ENCODE measurements at places on chromosomes 5 and 9.

DNA sequence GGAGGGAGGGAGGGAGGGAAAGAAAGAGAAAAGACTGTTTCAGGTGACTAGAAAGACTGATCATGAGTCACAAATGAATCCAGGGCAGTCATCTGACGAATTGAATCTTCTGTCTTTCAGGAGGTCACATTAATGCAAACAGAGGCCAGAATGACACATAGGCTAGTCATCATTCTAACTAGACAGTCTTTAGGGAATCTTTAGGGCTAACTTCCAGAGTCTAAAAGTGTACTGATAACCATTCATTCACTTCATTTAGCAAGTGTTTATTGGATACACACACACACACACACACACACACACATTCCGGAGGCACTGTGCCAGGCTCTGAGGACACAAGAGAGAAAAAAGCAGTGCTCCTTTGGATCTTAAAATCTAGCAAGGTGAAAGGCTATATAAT is 156.7 kb downstream of the EBF1 start:
- DNase-seq = no peak

GRCh38 chr5:175378444-175379028 is 65.4 kb downstream of the DRD1 start:
- no peak for DNase-seq

DNA sequence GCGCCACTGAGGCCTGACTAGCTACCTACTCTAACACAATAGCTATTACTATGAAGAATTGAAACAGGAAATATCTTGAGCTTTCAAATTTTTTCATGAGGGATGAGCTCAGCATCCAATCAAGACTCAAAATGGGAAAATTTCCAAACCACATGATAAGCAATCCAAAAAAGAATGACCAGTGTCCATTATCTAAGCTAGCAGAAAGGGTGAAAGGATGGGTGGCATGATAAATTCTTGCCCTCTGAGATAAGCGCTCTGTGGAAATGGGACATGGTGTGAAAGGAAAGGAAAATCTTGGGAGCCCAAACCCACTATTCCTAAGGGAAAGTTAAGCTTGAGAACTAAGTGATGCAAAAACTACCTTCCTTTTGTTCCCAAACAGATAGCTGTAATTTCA is 170.2 kb upstream of the NREP start:
- no peak for DNase-seq

- DNase-seq = peak; percentile 16
Measured at GRCh38 chr9:133589454-133590227, 19.5 kb downstream of the FAM163B start.

DNA sequence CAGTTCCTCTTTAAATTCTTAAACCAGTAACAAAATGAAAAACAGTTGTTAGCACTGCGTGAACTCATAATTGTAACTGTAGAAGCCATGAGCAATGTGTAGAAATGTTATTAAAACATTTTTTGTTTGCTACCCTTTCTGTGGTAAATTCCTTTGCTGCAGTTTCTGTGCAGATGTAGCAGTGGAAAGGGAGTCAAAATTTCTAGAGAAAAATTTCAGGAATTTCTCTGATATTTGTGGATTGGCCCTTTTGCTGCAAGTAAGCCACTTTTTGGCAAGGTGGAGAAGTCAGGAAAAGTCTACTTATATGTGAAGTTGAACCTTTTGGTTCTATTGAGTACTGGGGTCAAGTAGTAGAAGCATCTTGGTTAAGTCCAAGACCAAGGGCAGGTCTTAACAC is 10.1 kb downstream of the FBXL7 start:
- DNase-seq = no peak

- no peak for DNase-seq
Measured at GRCh38 chr5:175448276-175448675, 4.3 kb upstream of the DRD1 start.

GRCh38 chr5:3288325-3288724 is 307.3 kb upstream of the IRX1 start:
- DNase-seq = no peak

- DNase-seq = no peak
Measured at GRCh38 chr5:59125011-59125961, 542.4 kb downstream of the RAB3C start.

DNA sequence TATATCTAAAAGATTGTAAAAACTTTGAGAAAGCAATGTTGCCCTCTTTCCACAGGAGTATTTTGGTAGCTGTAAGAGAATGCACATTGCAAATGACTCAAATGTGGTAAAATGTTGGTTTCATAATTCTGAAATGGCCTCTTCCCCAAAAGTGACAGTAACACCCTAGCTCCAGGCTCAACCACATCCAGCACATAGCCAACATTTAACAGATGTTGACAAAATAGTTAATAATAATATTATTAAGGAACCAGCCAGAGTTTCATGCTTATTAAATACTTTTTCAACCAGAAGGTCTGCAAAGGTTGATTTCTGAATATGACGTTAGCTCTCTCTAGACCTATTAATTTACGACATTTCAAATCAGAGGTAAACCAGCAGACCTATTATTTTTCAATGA is 1.3 kb downstream of the ANXA1 start:
- no peak for DNase-seq

GRCh38 chr5:16981700-16982099 is 45.6 kb upstream of the MYO10 start:
- DNase-seq = no peak

DNA sequence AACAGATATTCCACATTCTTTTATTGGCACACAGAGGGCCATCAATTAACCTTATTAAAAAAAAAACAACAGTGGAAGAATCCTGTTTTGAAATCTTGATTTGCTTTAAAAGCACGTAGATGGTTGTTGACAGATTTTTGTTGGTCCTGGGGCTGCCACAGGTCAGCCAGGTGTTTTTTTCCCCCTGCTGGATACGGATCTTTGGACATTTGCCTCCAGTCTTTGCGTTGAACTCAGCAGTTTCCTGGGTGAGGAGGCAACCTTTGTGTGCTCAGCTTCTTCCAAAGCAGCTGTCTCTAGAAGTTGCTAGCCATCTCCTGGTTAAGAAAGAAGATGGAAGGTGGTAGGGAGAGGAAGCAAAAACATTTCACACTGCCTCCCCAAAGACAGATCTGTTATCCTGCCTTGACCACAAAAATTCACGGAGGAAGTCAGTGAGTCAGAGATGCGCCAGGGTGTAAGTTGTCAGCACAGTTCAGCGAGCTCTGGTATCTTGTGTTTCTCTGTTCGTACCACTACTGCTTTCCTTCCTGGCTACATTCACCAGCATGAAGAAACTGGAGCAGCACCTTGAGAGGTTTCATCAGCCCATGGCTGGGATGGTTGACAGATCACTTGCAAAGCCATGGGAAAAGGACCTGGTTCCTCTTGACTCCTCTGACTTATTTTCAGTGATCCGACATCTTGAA is 207.3 kb downstream of the ARHGAP26 start:
- peak; percentile 93 for DNase-seq

DNA sequence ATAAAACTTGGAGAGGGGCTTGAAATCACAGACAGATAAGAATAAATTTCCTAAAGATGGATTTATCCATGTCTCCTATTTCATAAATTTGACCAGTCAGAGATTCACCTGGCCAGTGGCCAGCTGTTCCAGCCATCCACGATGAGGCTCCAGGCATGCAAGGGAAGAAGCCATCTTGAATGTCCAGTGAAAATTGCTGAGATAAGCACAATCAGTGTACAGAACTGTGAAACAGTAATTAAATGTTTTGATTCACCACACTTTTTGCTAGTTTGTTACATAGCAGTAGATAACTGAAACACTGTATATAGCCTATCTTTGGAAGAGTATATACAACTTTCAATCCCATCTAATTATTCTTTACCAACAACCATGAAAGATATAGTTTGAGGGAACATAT is 163.5 kb downstream of the HINT1 start:
- no peak for DNase-seq

DNA sequence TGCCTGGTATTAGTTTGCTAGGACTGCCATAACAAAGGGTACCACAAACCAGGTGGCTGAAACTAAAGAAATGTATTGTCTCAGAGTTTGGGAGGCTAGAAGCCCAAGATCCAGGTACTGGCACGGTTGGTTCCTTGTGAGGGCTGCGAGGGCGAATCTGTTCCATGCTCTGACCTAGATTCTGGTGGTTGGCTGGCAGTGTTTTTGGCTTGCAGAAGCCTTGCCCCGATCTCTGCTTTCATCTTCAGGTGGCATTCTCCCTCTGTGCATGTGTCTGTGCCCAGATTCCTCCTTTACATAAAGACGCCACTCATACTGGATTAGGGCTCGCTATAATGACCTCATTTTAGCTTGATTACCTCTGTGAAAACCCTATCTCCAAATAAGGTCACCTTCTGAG is 36.7 kb downstream of the RAI14 start:
- DNase-seq = no peak
